ENCODE measurements at places on chromosomes 2 and 18.

GRCh38 chr2:234290671-234291070 lies 206.2 kb downstream of the ARL4C start:
- DNase-seq: peak; percentile 92

DNA sequence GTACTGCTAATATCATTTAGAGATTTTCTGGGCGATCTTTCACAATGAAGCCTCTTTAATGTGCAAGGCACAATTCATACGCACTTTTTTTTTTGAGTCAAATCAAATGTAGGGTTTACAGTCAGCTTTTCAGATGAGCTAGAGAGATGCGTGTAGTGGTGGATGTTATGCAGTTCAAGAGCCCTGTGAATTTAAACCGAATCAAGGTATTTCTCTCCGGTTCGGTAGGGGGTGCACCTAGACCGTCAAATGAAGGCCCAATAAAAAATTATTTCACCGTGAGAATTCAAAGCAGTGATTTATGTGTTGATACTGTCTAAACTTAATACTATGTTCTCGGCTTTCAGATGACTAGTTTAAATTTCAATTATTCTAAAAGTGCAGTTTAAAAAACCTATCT lies 1.1 kb downstream of the PTH2R start:
- DNase-seq: no peak

DNA sequence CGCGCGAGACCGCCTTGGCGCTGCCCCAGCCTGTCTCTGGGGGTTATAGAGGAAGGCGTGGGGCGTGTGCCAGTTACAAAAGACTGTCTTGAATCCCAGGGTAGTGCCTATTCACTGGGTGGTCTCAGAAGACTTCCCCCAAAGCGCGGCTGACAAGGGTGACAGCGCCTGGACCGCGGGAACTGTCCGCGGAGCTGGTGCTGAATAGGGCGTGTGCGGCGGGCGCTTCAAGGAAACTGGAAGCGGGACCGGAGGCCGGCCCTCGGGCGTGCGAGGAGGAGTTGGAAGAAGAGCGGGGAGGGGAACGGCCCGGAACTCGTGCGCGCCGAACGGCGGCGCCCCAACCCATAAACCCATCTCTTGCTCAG lies 2.3 kb downstream of the EGR4 start:
- DNase-seq: peak; percentile 47

- no peak for DNase-seq
These were observed 96.5 kb downstream of the LYPD1 start for GRCh38 chr2:132573444-132574007.

GRCh38 chr18:8783335-8783993 lies 78.1 kb downstream of the MTCL1 start:
- no peak for DNase-seq

DNA sequence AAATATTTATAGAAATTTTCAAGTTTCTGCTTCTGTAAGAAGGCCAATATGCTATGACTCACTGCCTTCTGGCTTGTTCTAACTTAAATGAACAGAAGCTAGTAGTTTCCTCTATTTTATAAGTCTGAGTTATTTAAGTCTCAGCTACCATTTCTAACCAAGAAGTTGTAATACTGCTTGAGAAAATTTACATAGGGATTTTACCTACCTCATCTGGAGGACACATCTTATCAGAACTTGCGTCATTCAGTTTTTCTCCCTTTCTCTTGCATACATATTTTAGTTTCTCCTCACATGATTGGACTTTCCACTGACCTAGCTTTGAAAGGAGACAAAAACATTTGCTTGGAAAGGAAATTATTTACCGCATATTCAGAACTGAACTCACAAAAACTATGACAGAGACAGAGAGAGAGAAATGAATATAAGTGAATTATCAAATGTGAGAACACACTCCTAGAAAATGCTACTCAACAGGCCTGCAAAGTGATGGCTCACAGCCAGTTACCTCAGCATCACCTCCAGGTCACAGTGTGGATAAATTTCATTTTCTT lies 81.1 kb upstream of the CD302 start:
- DNase-seq: no peak
